ENCODE measurements at places on chromosomes 2 and 18. TPM values are rescaled to one million over a fixed set of nuclear protein-coding genes. Genes with fewer than 3 reads are reported as not detected.

Gene SLC9A4
- not detected for total RNA-seq

Gene QPCT
- total RNA-seq: 28.8 TPM

Gene SOWAHC
- total RNA-seq: 5.3 TPM

Gene STARD6
- not detected for total RNA-seq

Gene ANKRD62
- total RNA-seq: not detected

Gene RPRM
- total RNA-seq: not detected

Gene FAM228A
- not detected for total RNA-seq

Gene RGPD4
- total RNA-seq: not detected

DNA sequence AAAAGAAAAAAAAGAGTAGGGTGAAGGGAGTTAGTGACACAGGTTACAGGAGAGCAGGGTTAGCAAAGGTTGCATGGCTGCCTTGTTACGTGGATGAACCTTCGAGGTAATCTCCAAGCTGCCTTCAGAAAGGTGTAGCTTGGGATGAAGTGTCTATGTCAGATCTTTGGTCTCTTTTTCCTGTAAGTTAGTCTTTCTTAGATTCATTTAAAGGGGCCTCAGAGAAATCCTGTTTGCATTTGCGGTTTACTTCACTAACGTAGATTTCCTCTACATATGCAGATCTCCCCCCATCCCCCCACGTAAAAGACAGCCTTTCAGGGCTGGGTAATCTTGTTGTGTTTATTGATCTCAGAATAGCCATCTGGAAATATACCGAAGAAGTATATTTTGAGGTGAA lies 83.7 kb downstream of the MTA3 start:
- DNase-seq: no peak

- DNase-seq: no peak
These were observed 59.0 kb upstream of the KLHL14 start for GRCh38 chr18:32831781-32832180.

DNA sequence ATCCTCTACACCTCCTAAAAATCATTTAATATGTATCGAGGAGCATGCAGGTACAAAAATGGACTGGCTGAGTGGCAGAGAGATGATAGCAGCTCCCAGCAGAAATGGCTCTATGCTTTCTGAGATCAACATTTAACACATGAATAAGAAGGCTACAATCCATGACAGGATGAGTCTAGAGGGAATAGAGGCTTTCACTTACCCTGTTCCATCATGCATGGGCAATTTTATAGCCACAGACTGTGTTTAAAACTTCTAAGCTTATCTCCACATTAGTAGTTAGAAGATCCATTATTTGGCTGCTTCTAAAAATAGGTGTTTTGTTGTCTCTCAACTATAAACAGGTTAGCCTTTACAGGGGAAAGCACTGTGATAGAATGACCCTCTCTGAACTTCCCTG lies 149.1 kb upstream of the ARHGAP28 start:
- no peak for DNase-seq

GRCh38 chr2:237942513-237942899 lies 24.3 kb upstream of the UBE2F start:
- DNase-seq: no peak

DNA sequence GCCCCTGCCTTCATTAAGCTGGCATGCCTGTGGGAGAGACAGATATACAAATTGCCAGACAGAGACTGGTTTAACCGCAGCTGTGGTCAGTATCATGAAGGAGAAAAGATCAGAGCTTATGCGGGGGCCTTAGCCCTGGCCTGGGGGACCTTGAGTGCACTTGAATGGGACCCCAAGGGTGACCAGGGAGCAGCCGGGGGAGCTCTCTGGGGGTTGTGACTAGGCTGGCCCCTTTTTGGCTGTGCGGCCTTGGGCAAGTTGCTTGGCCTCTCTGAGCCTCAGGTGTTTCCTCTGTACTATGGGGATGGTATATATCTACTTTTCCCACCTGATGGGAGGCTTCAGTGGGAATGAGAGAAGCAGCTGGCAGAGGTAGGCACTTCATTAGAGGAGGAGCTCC lies 35.7 kb downstream of the INHBB start:
- no peak for DNase-seq

- DNase-seq: no peak
These were observed 122.6 kb upstream of the PIEZO2 start for GRCh38 chr18:11271954-11272353.

DNA sequence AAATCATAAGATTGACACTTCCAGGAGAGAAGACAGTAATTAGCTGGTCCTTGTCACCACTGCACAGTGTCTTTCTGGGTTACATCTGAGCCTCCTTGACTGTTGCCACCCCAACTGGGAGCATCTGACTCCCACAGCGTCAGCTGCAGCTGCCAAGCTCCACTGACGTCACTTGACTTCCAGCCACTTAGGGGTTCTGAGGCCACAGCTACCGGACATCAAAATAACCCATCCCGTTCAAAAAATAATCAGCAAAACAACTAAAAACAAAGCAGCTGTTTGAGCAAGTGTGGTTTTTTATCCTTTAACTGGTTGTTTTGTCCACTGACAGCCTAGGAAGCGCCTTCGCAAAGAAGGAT lies 206.5 kb upstream of the AGAP1 start:
- no peak for DNase-seq

All from glomerular endothelial cell (primary cell).